ENCODE measurements at places on chromosomes 6 and 20. TPM values are rescaled to one million over a fixed set of nuclear protein-coding genes. Genes with fewer than 3 reads are reported as not detected.

Gene SCP2D1
- not detected for polyA plus RNA-seq

Gene PNPLA1
- polyA plus RNA-seq = 0.27 TPM

Gene LAMA5
- polyA plus RNA-seq = 96.2 TPM

Gene CST4
- polyA plus RNA-seq = not detected

DNA sequence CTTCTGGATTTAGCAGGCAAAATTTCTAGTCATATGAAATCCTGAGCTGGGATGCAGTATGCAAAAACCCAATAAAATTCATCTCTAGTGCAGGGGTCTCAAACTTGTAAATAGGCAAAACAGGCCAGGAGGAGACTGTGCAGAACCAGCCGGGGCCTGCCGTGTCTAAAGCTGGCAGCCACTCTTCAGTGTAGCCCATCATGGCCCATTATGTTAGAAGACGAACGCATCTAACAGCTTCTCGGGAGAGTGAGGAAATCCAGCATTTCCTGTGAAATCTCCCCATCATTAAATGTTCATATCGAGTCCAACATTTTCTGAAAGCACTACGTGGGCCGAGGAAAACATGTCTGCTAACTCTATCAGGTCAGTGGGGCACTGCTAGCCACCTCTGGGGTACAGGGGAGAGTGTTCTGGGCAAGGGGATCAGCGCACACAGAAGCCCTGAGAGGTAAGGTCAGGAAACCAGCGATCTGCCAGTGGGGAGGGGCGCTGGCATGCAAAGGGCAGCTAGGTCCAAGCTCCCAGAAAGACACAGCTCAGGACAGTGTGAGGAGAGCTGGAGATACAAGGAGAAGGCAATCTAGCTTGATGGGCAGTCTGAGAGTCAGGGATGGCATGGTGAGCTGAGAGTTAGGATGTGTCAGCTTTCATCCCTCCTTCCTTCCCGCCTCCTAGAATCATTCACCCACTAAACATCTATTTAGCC, 144.2 kb downstream of the PREX1 start:
- no peak for DNase-seq

DNA sequence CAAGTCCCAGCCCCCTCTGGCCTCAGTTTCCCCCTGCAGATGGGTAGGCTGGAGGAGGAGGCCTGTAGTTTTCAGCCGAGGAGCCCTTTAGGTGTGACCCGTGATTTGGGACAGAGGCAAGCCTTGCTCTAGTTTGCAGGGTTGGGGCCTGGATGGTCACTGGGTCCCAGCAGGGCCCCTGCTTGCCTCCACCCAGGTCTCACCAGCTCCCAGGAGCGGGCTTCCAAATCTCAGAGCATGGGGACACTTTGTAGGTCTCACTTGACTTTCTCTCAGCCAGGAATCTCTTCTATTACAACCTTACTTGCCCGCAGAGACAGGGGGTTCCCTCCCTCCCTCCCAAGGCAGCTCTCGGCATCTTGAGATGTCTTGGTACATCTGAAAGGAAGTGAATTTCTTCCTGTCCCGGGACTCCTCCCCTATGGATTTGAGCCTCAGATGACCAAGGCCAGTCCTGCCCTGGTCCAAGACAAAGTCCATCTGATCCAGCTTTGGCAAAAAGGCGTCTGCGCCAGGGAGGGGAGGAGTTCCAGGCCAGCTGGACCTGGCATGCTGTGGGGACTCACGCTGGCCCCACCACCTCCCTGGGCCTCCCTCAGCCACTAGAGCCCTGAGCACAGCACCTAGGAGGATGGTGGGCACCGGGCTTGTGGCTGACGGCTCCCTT, 47.4 kb downstream of the SRC start:
- DNase-seq = no peak

GRCh38 chr6:133377219-133377618, 136.1 kb downstream of the EYA4 start:
- no peak for DNase-seq

DNA sequence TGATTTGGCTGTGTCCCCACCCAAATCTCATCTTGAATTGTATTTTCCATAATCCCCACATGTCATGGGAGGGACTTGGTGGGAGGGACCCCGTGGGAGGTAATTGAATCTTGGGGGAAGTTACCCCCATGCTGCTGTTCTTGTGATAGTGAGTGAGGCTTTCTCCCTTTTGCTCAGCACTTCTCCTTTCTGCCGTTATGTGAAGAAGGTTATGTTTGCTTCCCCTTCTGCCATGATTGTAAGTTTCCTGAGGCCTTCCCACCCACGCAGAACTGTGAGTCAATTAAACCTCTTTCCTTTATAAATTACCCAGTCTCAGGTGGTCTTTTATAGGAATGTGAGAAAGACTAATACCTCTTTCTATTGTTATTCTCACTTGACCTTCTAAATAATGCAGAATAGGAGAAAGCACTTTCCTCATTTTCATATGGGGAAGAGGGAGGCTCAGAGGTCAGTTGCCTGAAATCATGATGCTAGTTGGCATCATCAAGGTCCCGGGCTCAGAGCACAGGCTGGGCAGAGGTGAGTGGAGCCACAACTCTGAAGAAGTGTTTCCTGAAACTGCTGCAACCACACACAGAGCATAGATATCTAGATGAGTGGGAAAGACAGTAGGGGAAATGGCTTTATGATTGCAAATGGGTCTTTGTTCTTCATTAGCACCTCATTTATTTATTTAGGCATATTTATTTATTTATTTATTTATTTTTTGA, 191.0 kb downstream of the QKI start:
- no peak for DNase-seq

Data from hindlimb muscle (tissue), 1 donor.